ENCODE measurements at places on chromosomes 6 and 20.

- no peak for DNase-seq
- H3K4me1 ChIP-seq = no peaks in the 10 kb centered on the region
- H3K27me3 ChIP-seq = peaks cover 2% of the 10 kb centered on the region
- no peaks in the 10 kb centered on the region for H3K36me3 ChIP-seq
- H3K27ac ChIP-seq = no peak overlapping the region
- H3K4me3 ChIP-seq = no peak overlapping the region
These were observed 13.7 kb downstream of the DACT2 start for GRCh38 chr6:168305863-168306262.

DNA sequence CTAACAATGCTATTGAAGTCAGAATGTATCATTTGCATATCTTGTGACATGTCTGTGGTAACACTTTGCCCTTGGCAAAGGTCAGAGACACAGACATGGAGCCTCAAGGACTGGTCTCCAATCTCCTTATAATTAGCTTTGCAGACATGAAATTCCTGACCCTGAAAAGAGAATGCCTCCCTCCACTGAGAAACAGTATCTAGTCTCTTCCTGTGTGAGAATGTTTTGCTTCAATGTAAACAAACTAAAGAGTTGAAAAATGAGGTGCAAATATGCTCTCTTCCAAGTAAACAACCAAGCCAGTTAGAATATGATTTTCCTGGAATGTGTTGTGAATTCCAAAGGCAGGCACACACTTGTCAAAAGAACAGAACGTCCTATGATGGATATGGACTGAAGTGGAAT is 407.1 kb upstream of the MARCKS start:
- no peak for DNase-seq
- H3K4me1 ChIP-seq = peaks cover 7% of the 10 kb centered on the region
- H3K4me3 ChIP-seq = no peak overlapping the region
- H3K27ac ChIP-seq = no peak overlapping the region
- H3K36me3 ChIP-seq = no peaks in the 10 kb centered on the region

DNA sequence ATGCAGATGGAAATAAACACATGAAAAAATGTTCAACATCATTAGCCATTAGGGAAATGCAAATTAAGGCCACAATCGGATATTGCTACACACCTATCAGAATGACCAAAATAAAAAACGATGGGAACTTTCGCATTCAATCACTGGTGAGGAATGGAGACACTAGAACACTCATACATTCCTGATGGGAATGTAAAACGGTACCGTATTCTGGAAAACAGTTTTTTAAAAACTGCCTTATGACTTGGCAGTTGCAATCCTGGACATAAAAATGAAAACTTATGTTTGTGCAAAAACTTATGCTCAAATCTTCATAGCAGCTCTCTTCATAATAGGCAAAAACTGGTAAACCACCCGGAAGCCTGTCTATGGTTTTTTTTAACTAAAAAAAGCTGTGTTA is 146.0 kb downstream of the CEBPB start:
- peaks cover 42% of the 10 kb centered on the region for H3K4me1 ChIP-seq
- no peak overlapping the region for H3K27ac ChIP-seq
- H3K27me3 ChIP-seq = peaks cover 14% of the 10 kb centered on the region
- H3K36me3 ChIP-seq = no peaks in the 10 kb centered on the region
- no peak overlapping the region for H3K4me3 ChIP-seq

DNA sequence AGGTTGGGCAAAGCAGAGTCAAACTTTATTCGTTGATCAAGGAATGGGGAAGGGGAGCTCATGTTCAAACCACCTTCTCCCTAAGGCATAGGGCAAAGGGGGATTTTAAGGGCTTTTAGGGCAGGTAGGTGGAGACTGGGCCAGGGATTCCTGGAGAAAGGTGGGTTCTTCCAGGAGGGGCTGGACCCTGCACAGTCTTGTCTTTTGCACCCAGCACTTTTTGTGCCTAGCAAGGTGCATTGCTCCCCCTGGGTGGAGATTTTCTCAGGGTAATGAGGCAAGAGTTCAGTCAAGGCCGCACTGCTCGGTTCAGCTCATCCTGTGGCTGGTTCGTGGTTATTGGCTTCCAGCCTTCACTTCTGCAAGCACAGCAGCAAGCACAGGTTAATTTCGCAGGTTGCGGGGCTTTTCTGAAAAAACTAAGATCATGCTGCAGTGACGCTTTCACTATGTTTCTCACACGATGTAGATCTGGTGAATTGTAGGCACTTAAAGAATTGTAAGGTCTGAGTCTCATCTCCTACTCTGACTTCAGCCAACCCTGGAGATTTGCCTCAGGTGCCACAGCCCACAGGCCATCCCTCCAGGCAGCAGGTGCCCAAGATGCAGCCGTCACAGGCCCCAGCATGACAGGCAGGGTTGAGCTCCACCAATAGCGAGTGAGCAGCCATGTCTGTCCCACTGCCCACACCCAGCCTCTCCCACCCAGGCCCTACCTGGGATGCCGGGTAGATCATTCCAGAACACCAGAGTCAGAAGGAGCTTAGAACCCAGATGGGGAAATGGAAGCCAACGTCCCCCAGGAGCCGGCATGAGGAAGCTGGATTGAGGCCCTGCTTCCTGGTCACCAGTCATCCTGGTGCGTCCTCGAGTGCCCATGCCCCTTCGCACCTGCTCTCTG is 37.1 kb downstream of the SUN5 start:
- peak; percentile 39 for DNase-seq
- H3K4me3 ChIP-seq = no peak overlapping the region
- no peak overlapping the region for H3K27ac ChIP-seq
- no peaks in the 10 kb centered on the region for H3K36me3 ChIP-seq

GRCh38 chr6:31740397-31741223 is 805 bp downstream of the MSH5 start:
- peak overlapping the region; percentile 97 for H3K4me3 ChIP-seq
- H3K27ac ChIP-seq = peak overlapping the region; percentile 83
- DNase-seq = no peak
- H3K4me1 ChIP-seq = peaks cover 52% of the 10 kb centered on the region
- H3K36me3 ChIP-seq = peaks cover 44% of the 10 kb centered on the region
- H3K27me3 ChIP-seq = peaks cover 3% of the 10 kb centered on the region

DNA sequence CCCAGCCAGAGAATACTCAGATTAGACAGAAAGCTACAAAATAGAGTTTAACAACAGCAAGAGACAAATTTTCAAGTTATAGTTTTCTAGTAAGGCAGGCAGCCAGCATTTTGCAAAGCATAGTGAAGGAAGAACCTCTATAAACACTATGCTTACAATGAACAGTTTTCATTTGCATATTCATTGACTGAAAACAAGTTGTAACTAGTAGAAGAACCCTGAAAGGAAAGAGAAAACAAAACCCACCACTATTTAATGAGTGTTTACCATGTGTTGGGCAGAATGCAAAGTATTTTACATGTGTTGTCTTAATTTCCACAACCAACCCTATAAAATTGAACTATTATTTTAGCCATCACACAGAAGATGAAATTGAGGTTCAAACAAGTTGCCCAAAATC is 196.1 kb downstream of the UBE3D start:
- H3K27me3 ChIP-seq = no peaks in the 10 kb centered on the region
- no peak overlapping the region for H3K4me3 ChIP-seq
- DNase-seq = no peak
- H3K27ac ChIP-seq = no peak overlapping the region
- H3K36me3 ChIP-seq = no peaks in the 10 kb centered on the region

GRCh38 chr20:49821381-49821780 is 8.8 kb downstream of the SLC9A8 start:
- peaks cover 58% of the 10 kb centered on the region for H3K36me3 ChIP-seq
- H3K27ac ChIP-seq = peak overlapping the region; percentile 5
- H3K4me3 ChIP-seq = no peak overlapping the region

DNA sequence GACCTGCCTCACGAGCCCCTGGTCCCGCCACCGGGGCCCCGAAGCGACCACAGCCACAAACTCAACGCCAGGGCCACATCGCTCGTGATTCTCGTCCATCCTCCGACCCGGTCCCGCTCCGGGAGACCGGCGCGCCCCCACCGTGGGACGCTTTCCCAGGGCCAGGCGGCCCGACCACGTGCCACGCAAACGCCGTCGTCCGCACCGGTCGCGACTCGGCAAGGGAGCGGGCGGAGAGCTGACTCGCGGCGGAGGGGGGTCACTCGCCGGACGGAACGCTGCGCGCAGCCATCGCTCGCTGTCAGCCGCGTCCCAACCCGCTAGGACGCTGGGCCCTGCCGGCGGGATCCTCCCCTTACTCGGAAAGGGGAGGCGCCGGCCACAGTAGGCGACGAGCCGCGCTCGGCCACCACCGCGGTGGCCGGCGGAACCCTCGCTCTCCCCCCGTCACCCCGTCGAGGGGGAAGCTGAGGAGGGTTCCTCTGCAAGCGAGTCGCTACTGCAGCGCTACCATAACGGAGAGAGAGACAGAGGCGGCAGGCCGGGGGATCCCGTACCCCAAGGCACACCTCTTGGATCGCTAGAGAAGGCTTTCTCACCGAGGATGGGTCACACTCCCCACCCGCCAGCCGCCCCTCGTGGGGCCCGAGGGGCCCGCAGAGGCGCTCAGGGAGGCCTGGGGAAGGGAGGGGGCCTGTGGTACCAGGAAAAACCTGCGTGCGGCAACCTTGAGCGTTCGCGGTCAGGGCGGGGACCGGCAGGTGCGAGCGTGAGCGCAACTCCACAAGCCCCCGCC is 511.8 kb upstream of the ZNF337 start:
- H3K4me3 ChIP-seq = peak overlapping the region; percentile 29
- peaks cover 11% of the 10 kb centered on the region for H3K4me1 ChIP-seq
- no peak overlapping the region for H3K27ac ChIP-seq
- peak; percentile 17 for DNase-seq

- H3K4me3 ChIP-seq = peak overlapping the region; percentile 82
- H3K27me3 ChIP-seq = no peaks in the 10 kb centered on the region
- peak overlapping the region; percentile 49 for H3K27ac ChIP-seq
- H3K36me3 ChIP-seq = peaks cover 5% of the 10 kb centered on the region
- peaks cover 27% of the 10 kb centered on the region for H3K4me1 ChIP-seq
These were observed 4.5 kb downstream of the TP53INP2 start for GRCh38 chr20:34708621-34709043.

GRCh38 chr6:40148882-40149573 is 214.8 kb upstream of the MOCS1 start:
- H3K4me1 ChIP-seq = peaks cover 4% of the 10 kb centered on the region
- H3K27ac ChIP-seq = no peak overlapping the region
- DNase-seq = no peak
- H3K27me3 ChIP-seq = no peaks in the 10 kb centered on the region

DNA sequence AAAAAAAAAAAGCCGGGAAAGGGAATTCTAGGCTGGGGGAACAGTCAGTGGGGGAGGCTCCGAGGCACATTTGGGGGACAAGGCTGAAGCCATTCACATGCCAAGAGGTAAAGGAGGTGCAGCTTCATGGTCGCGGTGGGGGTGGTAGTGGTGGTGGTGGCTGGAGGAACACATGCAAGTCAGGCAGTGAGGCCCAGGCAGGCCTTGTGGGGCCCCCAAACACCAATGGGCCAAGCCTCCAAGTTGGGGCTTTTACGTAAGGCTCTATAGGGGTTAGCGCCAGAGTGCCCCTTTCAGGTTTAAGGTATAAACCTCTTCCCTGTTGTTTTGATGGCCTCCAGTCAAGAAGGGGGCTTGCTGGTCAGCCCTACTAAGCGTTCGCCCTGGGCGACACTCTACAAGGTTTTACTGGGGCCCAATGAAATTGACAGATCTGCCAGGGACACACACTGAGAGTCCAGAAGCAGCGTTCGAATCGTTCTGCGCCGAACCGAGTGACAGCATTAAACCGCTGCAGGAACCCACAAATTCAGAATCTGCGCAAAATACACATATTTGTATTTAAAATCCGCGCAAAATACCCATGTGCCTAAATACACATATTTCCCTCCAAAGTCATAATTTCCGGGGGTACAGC is 818 bp upstream of the AP5S1 start:
- H3K27ac ChIP-seq = peak overlapping the region; percentile 95
- H3K4me3 ChIP-seq = peak overlapping the region; percentile 93
- no peaks in the 10 kb centered on the region for H3K27me3 ChIP-seq

GRCh38 chr6:56091159-56091869 is 156.1 kb downstream of the COL21A1 start:
- no peaks in the 10 kb centered on the region for H3K36me3 ChIP-seq
- no peak for DNase-seq
- no peak overlapping the region for H3K27ac ChIP-seq
- no peaks in the 10 kb centered on the region for H3K4me1 ChIP-seq
- no peak overlapping the region for H3K4me3 ChIP-seq
- H3K27me3 ChIP-seq = no peaks in the 10 kb centered on the region

DNA sequence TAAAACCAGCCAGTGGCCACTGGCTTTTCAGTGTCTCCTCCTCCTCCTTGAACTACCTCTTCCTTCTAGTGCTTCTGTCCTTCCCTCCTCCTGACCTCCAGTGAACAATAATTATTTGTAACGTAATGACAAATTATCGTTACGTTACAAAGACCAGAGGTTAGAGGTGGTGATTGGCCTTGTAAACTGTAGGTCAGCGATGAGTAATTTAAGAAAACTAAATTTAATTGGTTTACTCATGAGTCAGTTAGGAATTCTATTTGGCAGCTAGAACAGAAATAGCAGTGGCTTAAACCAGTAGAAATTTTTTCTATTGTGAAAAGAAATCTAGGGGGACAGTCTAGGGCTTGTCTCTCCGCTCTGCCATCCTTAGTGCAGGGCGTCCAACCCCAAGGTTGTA is 38.8 kb downstream of the PPARD start:
- H3K36me3 ChIP-seq = peaks cover 23% of the 10 kb centered on the region
- H3K4me1 ChIP-seq = peaks cover 21% of the 10 kb centered on the region
- no peak overlapping the region for H3K4me3 ChIP-seq
- DNase-seq = no peak
- no peaks in the 10 kb centered on the region for H3K27me3 ChIP-seq

- H3K36me3 ChIP-seq = peaks cover 4% of the 10 kb centered on the region
- no peak overlapping the region for H3K4me3 ChIP-seq
- H3K4me1 ChIP-seq = peaks cover 4% of the 10 kb centered on the region
- DNase-seq = no peak
- H3K27ac ChIP-seq = peak overlapping the region; percentile 6
- H3K27me3 ChIP-seq = peaks cover 5% of the 10 kb centered on the region
These were observed 113.9 kb upstream of the NAA20 start for GRCh38 chr20:19903168-19903811.

DNA sequence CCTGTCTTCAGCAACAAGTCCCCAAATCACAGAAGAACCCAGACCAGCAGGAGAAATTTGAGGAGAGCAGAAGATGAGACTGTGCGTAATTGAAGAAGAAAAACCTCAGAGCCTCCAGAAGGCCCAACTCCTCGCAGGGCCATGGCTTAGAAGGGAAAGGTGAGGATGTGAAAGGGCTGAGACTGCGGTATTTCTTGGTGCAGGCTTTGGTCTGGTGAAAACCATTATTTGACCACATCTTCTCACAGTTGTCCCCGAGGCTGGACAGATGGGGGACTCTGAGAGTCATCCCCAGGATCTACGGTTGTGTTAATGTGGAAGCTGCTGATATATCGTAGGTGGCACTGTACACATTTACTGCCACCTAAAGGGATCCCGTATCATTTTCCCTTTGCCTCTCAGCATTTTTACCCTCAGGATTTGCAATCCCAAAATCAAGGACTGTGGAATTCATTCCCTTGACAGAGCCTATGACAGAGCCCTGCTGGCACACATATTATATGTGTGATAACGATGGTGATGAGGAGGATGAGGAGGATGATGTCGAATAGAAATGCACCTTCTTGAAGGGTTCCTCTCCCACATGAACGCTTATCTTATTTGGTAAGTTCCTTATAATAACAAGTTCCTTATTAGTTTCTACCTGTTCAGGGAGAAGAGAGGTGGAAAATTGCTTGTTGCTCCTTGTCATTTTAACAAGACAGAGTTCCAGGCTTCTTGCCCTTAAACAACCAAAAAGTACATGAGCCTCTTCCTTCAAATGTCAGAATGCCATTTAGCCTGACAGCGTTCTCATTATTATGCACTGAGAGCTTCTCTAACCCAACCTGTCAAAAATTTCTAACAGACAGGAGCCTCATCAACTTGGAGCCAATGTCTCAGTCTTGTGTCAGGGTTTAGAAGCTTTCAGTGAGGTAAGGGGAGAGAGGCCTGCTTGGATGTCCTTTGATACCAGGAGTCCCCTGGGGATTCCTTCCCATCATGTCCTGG is 135.8 kb downstream of the PXDC1 start:
- no peak overlapping the region for H3K4me3 ChIP-seq
- DNase-seq = no peak
- no peak overlapping the region for H3K27ac ChIP-seq
- H3K4me1 ChIP-seq = no peaks in the 10 kb centered on the region
- H3K27me3 ChIP-seq = peaks cover 11% of the 10 kb centered on the region
